Renal pelvis (tissue), 12 donors: ENCODE measurements at places on chromosomes 3 and 15.

- no peak for DNase-seq
Observed at GRCh38 chr3:194738254-194739093, 52.8 kb downstream of the FAM43A start.

- no peak for DNase-seq
Observed at GRCh38 chr3:14366248-14366647, 36.2 kb upstream of the SLC6A6 start.

- DNase-seq: no peak
Observed at GRCh38 chr15:51377038-51377786, 35.8 kb downstream of the GLDN start.

GRCh38 chr3:197205675-197206074 is 92.7 kb downstream of the DLG1 start:
- no peak for DNase-seq

- DNase-seq: no peak
Observed at GRCh38 chr3:78734048-78734637, 1033.7 kb downstream of the ROBO1 start.
